ENCODE measurements at places on chromosomes 2 and 18. TPM values are rescaled to one million over a fixed set of nuclear protein-coding genes. Genes with fewer than 3 reads are reported as not detected.

GRCh38 chr2:124163840-124164239 is 138.8 kb downstream of the CNTNAP5 start:
- DNase-seq = no peak

DNA sequence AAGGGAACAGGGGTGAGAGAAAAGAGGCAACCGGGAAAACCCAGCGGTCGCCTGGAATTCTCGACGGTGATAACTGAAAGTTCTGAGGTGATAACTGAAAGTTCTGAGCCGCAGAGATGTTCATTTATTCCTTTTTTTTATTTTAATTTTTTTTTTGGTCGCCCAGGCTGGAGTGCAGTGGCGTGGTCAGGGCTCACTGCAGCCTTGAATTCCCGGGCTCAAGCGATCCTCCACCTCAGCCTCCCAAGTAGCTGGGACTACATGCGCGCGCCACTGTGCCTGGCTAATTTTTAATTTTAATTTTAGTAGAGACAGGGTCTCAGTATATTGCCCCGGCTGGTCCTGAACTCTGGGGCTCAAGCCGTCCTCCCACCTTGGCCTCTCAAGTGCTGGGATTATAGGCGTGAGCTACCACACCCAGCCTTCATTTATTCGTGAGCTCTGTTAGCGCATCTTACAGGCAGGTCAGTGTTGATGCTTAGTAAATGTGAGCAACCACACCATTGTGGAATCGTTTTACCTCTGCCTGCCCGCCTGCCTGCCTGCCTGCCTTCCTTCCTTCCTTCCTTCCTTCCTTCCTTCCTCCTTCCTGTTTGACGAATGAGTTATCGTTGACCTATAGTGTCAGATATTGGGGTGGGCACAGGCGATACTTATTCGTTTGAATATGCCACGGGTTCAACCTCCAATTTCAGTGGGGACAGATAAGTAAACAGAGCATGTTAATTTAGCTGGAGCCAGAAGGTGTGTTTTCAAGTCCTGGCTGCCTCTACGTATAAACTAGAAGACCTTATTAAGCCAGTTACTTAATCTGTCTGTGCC is 557 bp upstream of the E2F6 start:
- no peak for DNase-seq

GRCh38 chr18:39513186-39513585 is 1947.6 kb upstream of the CELF4 start:
- no peak for DNase-seq

DNA sequence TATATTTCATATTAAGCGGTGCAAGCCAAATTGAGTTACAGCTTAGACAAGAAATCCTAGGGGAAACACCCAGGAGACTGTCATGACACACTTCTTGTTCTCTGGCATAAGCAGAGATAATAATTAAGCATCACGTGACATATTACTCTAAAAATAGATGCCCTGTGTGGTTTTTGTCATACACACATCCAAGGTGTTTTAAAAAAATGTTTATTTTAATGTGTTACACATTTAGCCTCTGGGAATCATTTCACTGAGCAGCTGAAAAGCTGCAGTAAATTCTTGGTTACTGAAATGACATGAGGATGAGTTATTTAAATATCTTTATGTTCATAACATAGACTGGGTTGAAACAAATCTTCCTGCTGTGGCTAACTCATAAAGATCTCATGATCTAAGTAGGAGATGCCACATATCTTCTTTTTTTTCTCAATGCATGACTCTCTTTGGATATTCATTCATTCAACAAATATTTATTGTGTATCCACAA is 38.0 kb upstream of the ERMN start:
- DNase-seq = no peak

DNA sequence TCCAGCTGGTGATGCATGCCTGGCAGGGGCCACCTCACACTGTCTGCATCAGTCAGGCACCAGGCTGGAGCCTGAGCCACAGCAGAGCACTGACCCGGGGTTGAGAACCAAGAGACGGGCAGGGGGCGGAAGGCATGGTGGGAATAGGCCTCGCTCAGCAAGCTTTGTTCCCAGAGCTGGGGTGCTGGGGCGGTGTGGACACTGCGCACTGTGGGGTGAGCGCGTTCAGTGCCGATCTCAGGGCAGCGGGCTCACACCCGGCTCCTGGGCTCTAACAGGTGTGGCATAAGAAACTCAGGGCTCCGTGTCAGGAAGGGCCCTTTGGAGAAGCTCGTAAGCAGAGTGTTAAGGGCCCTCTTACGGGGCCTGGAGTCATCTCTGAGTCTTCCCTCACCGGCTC is 15.7 kb downstream of the SH3RF3 start:
- DNase-seq = no peak

Gene TMEM178A
- 0.18 TPM for total RNA-seq

- no peak for DNase-seq
Measured at GRCh38 chr2:213015387-213016165, 135.8 kb downstream of the IKZF2 start.

Data from IMR-90 (cell line).